ENCODE measurements at places on chromosomes 1 and 21.

DNA sequence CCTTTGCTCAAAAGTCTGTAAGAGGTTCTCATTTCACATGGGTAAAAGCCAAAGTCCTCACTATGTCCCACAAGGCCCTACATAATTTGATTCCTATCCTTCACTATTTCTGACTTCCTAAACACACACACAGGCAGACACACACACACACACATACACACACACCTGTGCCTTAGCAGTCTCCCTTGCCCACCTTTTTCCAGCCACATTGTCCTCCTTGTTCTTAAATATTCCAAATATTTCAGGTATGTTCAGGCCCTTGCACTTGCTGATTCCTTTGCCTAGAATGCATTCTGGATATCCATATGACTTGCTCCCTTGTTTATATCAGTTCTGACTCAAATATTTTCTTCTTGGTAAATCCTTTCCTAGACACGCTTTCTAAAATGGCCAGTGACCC, 54.6 kb downstream of the NTNG1 start:
- DNase-seq = no peak

GRCh38 chr1:64514197-64514765, 44.4 kb downstream of the CACHD1 start:
- DNase-seq = no peak

GRCh38 chr1:43776043-43776761, 68.9 kb downstream of the ST3GAL3 start:
- no peak for DNase-seq

DNA sequence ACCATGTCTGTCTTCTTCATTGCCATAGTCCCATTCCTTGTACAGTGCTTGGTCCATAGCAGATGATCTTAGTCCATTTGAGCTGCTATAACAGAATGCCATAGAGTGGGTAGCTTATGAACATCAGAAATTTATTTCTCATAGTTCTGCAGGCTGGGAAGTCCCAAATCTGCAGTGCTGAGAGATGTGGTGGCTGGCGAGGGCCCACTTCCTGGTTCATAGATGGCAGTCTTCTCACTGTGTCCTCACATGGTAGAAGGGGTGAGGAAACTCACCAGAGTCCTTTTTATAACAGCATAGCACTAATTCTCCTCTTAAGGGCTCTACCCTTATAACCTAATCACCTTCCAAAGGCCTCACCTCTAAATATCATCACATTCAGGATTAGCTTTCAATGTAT, 23.1 kb upstream of the RAP1A start:
- DNase-seq = no peak

DNA sequence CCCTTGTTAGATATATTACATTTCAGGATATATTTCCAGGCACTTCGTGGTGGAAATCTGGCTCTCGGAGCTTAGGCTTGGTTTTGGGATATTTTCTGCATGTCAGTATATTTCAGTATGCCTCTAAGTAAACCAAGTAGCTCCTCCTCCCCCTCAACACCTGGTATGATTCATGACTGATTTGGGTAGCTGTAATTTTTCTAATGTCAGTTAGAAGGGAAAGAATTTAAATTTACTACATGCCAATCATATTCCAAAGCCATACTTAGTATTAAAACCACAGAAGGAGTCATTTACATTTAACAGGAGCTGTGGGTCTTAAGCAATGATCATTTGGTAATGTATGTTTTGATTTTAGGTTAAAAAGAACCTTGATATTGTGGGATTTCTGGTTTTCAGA, 40.6 kb downstream of the ST6GALNAC3 start:
- DNase-seq = no peak

- no peak for DNase-seq
These were observed 13.6 kb downstream of the GABRD start for GRCh38 chr1:2032737-2033136.

- no peak for DNase-seq
These were observed 72.0 kb downstream of the RPS6KC1 start for GRCh38 chr1:213123087-213123486.

- no peak for DNase-seq
These were observed 43.9 kb upstream of the SAMSN1 start for GRCh38 chr21:14589855-14590563.

DNA sequence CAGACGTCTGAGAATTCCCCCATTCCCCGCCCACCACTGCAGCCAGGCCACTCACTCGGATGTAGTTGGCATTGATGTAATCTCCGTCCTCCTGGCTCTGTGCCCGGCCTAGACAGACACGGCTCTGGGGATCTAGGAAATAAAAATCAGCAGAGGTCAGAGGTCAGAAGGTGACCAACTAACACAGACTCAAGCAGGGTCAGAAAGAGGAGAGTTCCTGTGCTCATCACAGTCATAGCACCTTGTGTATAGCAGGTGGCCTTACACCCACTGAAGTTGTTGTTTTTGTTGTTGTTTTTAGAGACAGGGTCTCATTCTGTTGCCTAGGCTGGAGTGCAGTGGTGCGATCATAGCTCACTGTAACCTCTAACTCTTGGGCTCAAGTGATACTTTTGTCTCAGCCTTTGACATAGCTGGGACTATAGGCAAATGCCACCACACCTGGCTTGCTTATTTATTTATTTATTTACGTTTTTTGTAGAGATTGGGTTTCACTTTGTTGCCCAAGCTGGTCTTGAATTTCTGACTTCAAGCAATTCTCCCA, 4.9 kb downstream of the PTPN7 start:
- no peak for DNase-seq

DNA sequence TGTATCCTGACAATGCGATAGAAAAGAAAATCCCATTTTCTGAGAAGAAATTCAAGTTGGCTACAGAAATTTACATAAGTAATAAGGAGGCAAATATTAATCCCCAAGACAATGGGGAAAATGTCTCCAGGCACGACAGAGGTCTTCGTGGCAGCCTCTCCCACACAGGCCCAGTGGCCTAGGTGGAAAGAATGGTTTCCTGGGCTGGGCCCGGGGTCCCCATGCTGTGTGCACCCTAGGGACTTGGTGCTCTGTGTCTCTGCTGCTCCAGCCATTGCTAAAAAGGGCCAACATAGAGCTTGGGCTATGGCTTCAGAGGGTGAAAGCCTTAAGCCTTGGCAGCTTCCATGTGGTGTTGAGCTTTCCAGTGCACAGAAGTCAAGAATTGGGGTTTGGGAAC, 102.5 kb upstream of the LYPLAL1 start:
- DNase-seq = no peak

DNA sequence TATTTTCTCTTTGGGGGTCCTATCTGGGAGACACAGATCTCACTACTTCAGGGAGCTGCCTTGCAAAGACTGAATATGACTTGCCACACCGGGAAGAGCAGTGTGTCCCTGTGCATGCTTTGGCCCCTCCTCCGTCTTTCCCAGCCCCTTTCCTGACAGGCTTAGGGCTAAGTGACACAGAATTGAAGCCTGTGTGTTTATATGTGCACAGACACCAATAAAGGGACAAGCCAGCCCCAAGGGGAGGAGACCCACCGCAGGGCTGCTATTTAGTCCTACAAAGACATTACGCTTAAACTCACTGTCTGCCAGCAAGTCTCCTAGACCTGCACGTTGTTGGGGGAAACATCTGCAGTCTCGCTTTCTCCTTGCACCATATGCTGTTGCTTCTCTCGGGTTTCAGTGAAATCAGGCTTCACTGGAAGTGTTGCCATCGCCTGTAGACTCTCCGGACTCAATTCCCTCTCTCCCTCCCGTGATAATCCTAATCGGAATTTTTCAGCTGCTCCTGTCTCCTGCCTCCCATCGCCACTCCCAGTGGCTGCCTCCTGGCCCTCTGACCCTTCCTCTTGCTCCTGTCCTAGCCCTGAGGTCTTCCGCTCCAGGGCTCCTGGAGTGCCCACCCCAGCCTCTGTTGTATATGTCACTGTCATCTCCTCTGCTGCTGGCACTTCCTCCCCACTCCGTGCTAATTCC, 58.5 kb upstream of the LRRC53 start:
- no peak for DNase-seq

- no peak for DNase-seq
These were observed 2.5 kb upstream of the CLCA1 start for GRCh38 chr1:86466109-86466844.
